Myocyte (in vitro differentiated cells): ENCODE measurements at places on chromosomes 7 and 10. TPM values are rescaled to one million over a fixed set of nuclear protein-coding genes. Genes with fewer than 3 reads are reported as not detected.

The ANK3 gene
- 24.6 and 29.6 TPM in 2 replicates for total RNA-seq

The AKR1D1 gene
- not detected in 2 replicates for total RNA-seq

The GFRA1 gene
- total RNA-seq = 11.1 and 12.9 TPM in 2 replicates

The PKD2L1 gene
- total RNA-seq = 0.13 TPM in 1 of 2 replicates, not detected in the other

DNA sequence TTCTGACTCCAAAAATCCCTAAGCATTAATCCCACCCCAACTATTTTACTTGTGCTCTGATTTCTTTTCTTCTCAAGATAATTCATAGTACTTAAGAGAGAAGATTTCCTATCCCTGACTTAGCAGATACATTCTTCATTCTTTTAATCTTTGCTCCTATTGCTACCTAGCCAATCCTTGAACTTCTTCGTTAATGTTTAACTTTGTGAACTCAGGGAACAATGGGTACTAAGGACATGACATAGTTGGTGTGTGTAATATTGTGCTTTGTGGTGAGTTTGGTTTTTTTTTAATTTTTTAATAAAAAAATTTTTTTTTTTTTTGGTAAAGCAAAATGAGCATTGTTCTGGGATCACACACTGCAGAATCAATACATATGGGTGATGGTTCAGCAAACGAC lies 166.2 kb downstream of the CHCHD3 start:
- DNase-seq = no peak

DNA sequence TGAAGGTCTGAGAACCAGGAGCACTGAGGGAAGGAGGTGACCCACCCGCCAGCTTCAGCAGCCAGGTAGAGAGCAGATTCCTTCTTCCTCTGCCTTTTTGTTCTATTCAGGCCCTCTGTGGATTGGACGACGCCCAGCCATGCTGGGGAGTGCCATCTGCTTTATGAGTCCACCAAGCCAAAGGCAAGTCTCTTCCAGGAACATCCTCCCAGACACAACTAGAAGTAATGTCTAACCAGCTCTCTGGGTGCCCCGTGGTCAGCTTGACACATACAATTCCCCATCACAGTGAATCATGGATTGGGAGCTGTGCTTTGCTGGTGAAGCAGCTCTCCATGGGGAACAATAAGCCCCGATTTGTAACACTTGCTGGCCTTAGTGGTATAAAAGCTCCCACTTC lies 125.2 kb downstream of the CCDC3 start:
- no peak for DNase-seq

DNA sequence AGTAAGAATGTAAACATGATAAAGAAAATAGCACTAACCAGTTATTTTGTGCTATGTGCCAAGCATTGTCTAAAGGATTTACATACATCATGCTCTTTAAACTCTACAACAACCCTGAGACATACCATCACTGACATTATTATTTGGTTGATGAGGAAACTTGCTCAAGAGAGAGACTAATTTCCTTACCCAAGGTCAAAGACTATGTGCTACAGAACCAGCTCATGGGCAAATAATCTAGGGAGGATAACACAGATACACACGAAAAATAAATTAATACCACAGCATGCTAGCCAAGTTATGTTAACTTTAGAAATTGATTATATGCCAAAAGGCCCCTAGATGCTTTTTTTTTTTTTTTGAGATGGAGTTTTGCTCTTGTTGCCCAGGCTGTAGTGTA lies 2.7 kb downstream of the ANKRD16 start:
- no peak for DNase-seq

GRCh38 chr10:95434583-95434982 lies 126.6 kb downstream of the SORBS1 start:
- no peak for DNase-seq

DNA sequence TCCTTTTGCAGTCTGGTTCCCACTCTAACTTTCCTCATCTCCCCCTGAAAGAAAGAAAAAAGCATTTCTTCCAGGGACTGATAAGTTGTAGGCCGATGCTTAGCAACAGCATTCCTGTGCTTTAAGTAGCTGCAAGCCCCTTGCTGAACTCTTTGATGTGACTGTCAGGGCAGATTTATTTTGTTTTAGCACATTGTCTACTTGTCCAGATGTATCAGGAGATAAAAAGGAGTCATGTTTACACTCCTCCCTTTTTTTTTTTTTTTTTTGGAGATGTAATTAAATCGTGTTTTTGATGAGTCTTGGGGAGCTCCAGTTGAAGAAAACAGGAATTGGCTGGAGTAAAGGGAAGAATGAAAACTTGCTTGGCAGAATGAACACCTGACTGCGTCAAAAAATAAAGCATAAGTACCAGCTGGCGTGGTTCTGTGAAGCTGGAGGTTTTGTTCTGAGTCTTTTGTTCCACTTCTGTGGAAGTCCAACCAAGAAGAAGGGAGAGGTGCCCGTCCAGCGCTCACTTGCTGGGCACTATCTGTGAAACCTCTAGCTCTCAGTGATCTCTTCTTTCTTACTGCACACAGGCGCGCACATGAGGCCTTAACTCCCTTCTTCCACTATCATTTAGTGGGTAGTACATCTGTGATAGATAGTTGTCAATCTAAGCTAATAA lies 871.7 kb downstream of the LRMDA start:
- peak; percentile 43 for DNase-seq
